ENCODE measurements at places on chromosomes 16 and 17.

GRCh38 chr17:1535737-1536136 lies 19.3 kb upstream of the INPP5K start:
- no peak for DNase-seq

GRCh38 chr17:2198927-2199326 lies 104.7 kb downstream of the SMG6 start:
- no peak for DNase-seq

- no peak for DNase-seq
Observed at GRCh38 chr17:68382582-68383085, 74.7 kb downstream of the WIPI1 start.

DNA sequence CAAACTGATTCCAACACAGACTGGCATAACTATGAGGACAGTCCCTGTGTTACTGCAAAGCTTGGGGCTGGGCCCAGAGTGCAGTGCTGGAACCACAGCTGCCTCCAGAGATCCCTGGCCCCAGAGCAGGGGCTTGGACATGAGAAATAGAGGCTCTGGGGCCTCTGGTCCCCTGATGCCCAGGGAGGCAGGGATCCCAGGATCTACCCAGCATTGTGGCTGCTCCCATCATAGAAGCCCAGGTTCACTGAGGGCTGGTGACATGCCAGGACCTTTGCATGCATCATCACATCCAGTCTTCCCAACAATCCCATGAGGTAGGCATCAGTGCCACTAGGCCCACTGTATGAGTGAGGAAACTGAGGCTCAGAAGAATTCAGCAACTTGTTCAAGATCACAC lies 95.8 kb downstream of the TMEM132E start:
- no peak for DNase-seq

DNA sequence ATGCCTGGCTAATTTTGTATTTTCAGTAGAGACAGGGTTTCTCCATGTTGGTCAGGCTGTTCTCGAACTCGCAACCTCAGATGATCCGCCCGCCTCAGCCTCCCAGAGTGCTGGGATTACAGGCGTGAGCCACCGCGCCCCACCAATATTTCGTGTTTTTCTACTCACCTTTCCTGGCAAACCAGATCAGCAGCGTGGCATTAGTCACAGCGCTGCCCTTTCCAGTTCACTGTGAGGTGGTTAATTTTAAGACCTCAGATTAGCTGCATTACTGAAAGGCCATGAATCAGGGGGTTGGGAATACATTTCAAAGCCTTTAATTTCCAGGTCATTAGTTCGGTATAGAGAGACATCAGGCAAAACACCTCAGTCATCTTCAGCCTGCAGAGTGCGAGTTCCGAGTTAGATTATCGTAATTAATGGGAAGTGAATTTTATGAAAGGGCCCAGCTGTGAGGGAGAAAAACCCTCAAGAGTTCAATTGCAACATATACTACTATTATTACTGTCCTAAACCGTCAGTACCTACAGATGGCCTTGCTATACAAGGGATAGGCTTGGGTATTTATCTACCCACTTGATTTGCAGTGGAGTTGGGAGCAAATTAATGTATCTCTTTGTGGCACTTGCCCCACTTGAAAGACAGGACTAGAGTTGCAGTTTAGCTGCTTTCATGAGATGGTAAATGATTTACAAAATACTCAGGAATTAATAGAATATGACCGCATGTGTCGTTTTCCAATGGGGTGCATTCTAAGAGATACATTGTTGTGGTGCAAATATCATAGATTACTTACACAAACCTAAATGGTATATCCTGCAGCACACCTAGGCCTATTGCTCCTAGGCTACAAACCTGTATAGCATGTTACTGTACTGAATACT lies 2.1 kb upstream of the USP32 start:
- no peak for DNase-seq

DNA sequence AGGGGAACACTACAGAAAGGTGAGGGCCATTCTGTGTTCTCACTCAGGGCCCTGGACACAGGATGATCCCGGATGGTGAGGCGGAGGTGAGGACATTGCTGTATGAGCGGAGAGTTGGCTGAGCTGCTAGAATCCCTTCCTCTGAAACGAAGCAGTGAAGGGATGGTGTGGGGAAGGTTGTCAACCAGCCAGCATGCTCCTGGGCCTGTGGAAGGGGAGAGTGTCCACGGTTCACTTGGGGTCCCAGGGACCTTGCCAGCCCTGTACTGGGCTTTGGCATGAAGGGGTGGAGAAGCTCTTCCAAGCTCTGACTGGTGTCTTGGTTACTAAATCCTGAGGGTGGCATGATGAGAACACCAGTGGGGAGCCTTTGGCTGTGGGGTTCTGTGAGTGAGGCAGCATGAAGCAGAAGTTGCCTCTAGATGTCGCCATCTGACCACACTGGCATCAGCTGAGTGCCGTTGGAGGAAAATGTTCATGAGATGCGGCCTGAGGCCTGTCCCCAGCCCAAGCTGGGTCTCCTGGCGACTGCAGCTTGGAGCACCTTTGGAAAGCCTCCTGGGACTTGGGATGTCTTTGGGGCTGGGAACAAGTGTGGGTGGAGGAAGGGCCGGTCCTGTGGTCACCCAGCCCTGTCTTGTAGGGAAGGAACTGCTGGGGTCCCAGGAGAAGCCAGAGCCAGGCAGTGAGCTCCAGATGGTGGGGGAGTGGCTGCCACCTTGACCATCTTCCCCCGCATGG lies 14.8 kb downstream of the PDP2 start:
- DNase-seq, result no peak

DNA sequence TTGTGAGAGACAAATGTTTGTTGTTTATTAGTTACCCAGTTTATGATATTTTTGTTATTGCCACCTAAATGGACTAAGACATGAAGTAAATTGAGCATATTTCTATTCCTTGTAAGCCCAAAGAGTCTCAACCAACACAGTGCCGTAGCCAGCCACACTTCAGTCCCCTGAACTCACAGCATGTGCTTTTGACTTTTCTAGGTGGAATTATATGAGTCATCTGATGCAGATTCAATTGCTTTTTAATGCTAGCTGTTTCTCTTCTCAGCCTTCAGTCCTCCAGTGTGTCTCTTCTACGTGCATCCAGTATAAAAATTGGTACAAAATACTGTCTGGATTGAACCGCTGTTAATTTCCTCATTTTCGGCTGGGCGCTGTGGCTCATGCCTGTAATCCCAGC lies 39.0 kb downstream of the IQCK start:
- no peak for DNase-seq

GRCh38 chr17:7862692-7863437 lies 5.1 kb downstream of the CYB5D1 start:
- DNase-seq, result no peak

DNA sequence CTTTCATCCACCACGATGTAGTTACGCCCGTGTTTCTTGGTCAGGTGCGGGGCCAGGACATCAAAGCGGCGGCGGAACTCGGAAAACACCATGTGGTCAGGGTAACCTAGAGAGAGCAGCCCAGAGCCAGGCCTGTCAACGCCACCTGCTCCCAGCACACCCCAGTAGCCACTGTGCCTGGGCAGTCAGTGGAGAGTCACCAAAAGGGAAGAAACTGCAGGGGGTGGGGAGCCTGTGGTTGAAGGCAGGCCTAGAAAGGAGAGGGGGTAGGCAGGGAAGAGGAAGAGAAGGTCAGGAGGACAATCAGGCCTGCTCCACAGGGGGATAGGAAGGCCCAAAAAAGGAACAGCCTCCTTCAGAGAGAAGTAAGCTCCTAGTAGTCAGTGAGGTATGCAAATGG lies 64.1 kb downstream of the PIPOX start:
- DNase-seq, result no peak

- DNase-seq, result no peak
Observed at GRCh38 chr16:89687092-89687940, 827 bp downstream of the CDK10 start.

DNA sequence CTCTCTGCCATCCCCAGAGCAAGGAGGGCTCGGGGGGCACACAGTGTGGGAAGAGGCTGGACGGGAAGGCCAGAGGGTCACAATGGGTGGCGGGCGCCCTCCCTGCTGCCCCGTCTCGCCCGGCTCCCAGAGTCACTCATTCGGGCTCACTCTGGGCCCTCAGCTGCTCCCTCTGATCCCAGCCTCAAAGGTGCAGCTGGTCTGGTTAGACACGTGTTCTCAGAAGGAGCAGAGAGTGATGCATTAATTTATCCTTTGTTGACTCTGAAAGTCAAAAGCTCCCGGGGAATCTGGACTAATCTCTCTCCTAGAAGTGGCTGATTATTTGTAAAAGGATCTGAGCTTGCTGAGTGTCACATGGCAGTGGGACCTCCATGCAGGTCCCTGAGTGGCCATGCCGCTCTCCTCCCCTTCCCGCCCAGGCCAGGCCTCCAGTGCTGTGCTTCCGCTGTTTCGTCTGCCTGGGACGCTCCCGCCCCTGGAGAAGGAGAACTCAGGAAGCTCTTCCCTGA lies 87.5 kb downstream of the SEC14L1 start:
- no peak for DNase-seq

DNA sequence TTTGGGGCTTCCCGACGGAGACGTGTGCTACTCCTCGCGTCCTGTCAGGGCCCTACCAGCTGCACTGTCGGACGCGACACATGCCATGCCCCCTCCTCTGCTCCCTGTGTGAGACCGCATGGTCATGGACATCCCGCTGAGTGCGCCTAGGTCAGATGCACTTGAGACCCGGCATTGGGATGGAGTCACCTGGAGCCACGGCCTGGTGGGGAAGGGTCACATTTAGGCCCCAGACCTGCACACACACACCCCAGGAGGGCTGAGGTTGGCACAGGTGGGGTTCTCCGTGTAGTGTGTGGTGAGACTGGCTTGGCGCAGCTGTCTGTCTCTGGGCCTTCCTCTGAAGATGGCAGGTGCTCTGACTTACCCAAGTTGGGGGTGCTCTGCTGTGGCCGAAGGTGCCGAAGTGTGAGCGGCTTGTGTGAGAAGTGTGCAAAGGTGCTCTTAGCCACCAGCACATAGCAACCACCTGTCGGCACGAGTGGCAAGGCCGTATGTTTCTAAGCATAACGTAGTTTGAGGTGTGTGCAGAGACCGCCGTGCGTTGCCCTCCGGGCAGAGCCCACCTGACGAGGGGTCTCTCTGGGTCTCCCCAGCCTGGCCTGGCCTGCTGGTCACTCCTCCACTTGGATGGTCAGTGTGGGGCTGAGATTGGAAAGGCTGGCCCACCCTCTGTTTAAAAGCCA lies 108.6 kb downstream of the BANP start:
- no peak for DNase-seq

GRCh38 chr16:31134625-31135534 lies 647 bp downstream of the PRSS8 start:
- no peak for DNase-seq

DNA sequence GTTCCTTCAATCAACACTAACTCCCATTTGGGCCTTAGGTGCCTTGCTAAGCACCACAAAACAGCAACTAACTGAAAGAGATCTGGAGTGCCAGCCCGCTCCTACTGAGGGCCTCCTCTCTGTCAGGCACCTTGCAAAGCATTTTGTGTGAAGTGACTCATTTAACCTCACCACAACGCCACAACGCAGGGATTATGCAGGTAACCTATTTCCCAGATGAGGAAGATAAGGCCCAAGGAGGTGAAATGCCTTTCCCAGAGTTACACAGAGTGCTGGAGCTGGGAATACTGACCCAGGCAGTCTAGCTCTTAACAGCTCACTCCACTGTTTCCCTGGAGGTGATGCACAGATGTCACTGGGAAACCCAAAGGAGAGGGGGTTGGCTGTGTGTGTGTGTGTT lies 32.8 kb downstream of the DRC3 start:
- no peak for DNase-seq

DNA sequence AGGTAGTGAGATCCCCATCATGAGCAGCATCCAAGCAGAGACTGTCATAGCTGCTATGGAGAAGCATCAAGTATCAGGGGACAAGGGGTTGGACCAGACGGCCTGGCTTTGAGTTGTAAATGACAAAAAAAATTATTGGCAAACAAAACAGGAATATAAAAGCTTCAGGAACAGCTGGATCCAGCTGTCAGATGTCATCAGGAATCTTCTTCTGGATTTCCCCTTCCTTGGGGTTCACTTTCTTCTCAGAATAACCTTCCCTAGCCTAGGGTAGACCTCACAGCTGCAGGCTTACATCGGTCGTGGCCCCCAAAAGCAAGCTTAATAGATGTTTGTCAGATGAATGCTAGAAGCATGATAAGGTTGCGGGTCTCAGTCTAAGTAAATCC lies 17.2 kb upstream of the RAI1 start:
- no peak for DNase-seq

- no peak for DNase-seq
Observed at GRCh38 chr16:76940251-76940650, 250.7 kb upstream of the MON1B start.

DNA sequence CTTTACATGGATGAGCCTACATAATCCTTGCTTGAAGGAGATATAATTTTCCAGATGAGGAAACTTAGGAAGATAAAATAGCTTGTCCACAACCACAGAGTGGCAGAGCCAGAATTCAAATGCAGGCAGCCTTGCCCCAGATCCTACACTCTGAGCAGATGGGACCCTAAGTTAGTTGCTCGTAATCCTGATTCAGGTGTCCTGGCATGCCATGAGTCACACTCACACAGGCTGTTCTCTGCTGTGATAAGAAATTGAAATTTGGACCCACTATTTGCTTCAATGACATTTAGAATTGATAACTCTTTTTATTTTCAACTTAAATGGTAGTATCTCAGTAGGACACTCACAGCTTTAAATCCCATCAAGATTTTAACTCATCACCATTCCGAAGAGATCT lies 150.7 kb upstream of the CACNG5 start:
- no peak for DNase-seq

- no peak for DNase-seq
Observed at GRCh38 chr16:3266873-3267537, 10.6 kb upstream of the MEFV start.

DNA sequence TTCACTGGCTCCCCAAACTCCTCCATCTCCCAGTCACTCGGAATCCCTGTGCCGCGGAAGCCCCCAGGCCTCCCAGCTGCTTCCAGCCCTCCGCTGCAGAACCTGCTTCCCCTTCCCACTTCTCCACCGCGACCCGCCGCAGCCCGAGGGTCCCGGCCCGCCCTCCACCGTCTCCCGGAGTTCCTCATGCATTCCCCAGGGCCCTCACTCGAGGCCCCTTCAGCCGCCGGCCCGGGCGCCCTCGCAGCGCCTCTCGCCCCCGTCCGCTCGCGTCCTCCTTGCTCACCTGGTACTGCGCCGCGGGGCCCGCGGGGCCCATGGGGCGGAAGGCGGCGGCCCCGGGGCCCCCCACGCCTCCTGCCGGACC lies 329 bp downstream of the SMARCD2 start:
- DNase-seq, result no peak

DNA sequence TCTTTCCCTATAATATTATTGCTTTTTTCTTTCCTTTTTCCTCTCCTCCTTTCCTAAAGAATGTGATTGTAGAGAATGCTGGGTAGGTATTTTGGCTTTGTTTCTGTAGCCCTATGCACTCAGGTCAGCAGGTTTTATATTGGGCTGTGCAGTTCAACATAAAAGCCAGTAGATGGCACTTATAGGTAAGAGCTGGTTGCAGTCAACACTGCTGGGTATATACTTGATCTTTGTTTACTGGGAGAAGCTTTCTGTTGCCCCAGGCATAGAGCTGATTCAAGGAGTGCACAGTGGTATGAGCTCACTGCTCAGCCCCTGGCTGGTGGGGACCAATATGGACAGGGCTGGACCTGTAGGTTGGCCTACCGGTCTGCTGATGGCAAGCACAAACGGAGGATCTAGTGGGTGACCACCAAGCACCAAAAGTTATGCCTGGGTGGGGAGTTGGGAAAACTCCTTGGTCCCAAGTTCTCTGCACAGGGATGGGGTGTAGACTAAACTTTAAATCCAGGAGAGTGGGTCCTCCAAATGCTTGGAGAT lies 378.9 kb downstream of the PMP22 start:
- DNase-seq, result no peak

GRCh38 chr17:70535986-70536385 lies 366.7 kb downstream of the KCNJ2 start:
- DNase-seq, result no peak

All from NCI-H1417 treated with DMSO at 0.1 percent for 48 hours (cell line).